ENCODE measurements at places on chromosomes 6 and 20. TPM values are rescaled to one million over a fixed set of nuclear protein-coding genes. Genes with fewer than 3 reads are reported as not detected.

- H3K27me3 ChIP-seq: no peaks in the 10 kb centered on the region
- no peaks in the 10 kb centered on the region for H3K36me3 ChIP-seq
- H3K4me3 ChIP-seq: no peak overlapping the region
- DNase-seq: no peak
- no peak overlapping the region for H3K27ac ChIP-seq
Measured at GRCh38 chr6:132310921-132311320, 90.4 kb downstream of the MOXD1 start.

The LAMA2 gene
- 55.6 TPM for total RNA-seq

The RBBP8NL gene
- total RNA-seq: 4.1 TPM

The ATP6V1G2 gene
- total RNA-seq: 0.88 TPM

DNA sequence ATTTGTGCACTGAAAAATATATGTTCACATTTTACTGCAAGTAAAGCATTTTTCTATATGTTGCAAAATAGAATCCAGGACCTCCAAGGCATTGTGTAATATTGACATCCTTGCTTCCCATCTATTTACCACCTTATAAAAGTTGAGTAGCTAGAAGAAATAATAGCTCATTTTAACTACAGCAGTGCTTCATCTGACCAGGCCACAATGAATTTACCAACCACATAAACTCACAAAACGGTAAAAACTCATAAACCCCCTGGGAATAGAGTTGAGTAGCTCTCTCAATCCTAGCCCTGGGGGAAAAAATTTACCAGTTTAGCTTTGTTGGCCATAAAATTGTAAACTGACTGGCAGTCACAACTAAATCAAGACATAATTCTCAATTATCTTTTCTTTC lies 3.9 kb downstream of the ATXN1 start:
- DNase-seq: no peak
- no peak overlapping the region for H3K4me3 ChIP-seq
- H3K36me3 ChIP-seq: no peaks in the 10 kb centered on the region
- H3K27me3 ChIP-seq: no peaks in the 10 kb centered on the region
- H3K4me1 ChIP-seq: peaks cover 49% of the 10 kb centered on the region
- peak overlapping the region; percentile 11 for H3K27ac ChIP-seq

- H3K27ac ChIP-seq: no peak overlapping the region
- no peak overlapping the region for H3K4me3 ChIP-seq
- H3K4me1 ChIP-seq: no peaks in the 10 kb centered on the region
- no peaks in the 10 kb centered on the region for H3K36me3 ChIP-seq
- peak; percentile 11 for DNase-seq
- no peaks in the 10 kb centered on the region for H3K27me3 ChIP-seq
Measured at GRCh38 chr6:22112461-22112860, 184.4 kb downstream of the PRL start.

The RNF217 gene
- 18.4 TPM for total RNA-seq

The GJA10 gene
- not detected for total RNA-seq

The IL17F gene
- not detected for total RNA-seq

GRCh38 chr20:45052698-45053429 lies 48.1 kb downstream of the KCNS1 start:
- no peaks in the 10 kb centered on the region for H3K27me3 ChIP-seq
- no peak for DNase-seq
- no peak overlapping the region for H3K4me3 ChIP-seq
- H3K4me1 ChIP-seq: no peaks in the 10 kb centered on the region

The FLRT3 gene
- total RNA-seq: 141 TPM

The UST gene
- 11.7 TPM for total RNA-seq

The MYLK4 gene
- 0.28 TPM for total RNA-seq

GRCh38 chr6:111580826-111581505 lies 24.7 kb downstream of the TRAF3IP2 start:
- H3K36me3 ChIP-seq: no peaks in the 10 kb centered on the region
- no peak for DNase-seq
- peaks cover 9% of the 10 kb centered on the region for H3K4me1 ChIP-seq

DNA sequence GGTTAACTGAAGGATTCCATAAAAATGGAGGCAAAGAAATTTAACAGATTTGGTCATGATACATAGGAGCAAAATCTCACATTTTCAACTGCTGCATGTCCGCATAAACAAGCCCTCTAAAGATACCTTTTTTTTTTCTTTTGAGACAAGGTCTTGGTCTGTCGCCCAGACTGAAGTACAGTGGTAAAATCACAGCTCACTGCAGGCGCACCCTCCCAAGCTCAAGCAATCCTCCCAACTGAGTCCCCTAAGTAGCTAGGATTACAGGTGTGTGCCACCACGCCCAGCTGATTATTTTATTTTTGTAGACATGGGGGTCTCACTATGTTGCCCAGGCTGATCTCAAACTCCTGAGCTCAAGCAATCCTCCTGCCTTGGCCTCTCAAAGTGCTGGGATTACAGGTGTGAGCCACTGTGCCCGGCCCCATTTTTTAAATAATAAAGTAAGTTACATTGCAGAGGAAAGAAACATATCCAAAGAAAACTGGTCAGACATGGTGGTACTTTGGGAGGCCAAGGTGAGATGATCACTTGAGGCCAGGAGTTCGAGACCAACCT lies 13.7 kb downstream of the MDN1 start:
- H3K4me3 ChIP-seq: no peak overlapping the region
- DNase-seq: no peak
- no peaks in the 10 kb centered on the region for H3K4me1 ChIP-seq
- no peaks in the 10 kb centered on the region for H3K36me3 ChIP-seq
- no peak overlapping the region for H3K27ac ChIP-seq
- H3K27me3 ChIP-seq: no peaks in the 10 kb centered on the region

The LPA gene
- 1.4 TPM for total RNA-seq

The EXOC2 gene
- 32.5 TPM for total RNA-seq

The CPNE5 gene
- 0.30 TPM for total RNA-seq

DNA sequence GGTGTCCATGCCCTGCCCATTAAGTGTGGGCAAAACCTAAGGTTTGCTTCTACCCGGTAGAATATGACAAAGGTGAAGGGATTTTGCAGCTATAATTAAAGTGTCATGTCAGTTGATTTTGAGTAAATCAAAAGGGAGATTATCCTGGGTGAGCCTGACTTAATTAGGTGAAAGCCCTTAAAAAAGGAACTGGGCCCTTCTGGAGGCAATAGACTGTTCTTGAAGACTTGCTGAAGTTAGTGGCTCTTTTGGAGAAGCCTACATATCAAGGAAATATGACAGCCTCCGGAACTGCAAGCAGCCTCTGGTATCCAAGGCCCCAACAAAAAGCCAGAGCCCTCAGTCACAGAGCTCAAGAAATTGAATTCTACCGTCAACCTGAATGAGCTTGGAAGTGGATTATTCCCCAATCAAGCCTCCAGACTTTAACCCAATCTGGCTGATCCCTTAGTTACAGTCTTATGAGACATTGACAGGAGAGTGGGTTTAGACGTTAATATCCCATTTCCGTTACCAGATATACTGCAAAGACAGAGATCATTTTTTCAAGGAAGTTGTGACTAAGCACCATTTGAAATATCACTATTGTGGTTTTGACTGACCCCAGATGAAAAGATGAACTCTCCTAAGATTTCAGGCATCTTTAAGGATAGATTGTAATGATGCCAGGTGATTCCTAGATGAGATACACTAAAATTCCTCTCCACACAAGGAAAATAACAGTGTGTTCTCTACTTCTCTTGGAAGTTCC lies 303.4 kb downstream of the PLCB1 start:
- no peak overlapping the region for H3K27ac ChIP-seq
- H3K4me3 ChIP-seq: no peak overlapping the region
- H3K27me3 ChIP-seq: no peaks in the 10 kb centered on the region
- H3K4me1 ChIP-seq: no peaks in the 10 kb centered on the region
- H3K36me3 ChIP-seq: no peaks in the 10 kb centered on the region
- no peak for DNase-seq

The GABRR1 gene
- total RNA-seq: not detected

- H3K27me3 ChIP-seq: no peaks in the 10 kb centered on the region
- no peaks in the 10 kb centered on the region for H3K36me3 ChIP-seq
- no peak overlapping the region for H3K4me3 ChIP-seq
- peaks cover 6% of the 10 kb centered on the region for H3K4me1 ChIP-seq
Measured at GRCh38 chr6:130314271-130314670, 51.5 kb upstream of the TMEM200A start.

The SOBP gene
- total RNA-seq: 2.1 TPM

DNA sequence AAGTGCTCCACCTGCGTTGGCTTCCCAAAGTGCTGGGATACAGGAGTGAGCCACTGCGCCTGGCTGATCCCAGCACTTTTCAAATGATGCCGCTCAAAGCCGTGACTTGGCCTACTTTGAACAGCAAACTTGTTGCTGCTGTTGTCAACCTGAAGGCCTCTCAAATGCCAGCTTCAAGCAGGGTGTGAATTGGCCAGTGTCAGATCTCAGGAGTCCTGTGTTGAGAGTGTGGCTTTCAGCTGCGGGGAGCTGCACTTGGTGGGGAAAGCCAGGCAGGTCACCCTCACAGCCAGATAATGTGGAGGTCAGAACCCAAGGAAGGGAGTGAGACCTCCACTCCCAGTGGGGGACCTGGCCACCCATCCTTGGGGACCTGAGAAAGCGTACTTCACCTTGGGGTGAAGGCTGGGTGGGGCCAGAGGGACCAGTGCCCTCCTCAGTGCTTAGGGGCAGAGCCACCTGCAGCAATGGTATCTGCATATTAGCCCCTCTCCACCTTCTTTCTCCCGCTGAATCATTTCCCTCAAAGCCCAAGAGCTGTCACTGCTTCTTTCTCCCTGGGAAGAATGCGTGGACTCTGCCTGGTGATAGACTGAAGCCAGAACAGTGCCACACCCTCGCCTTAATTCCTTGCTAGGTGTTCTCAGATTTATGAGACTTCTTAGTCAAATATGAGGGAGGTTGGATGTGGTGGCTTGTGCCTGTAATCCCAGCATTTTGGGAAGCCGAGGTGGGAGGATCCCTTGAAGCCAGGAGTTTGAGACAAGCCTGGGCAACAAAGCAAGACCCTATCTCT lies 19.1 kb upstream of the PANK2 start:
- H3K4me1 ChIP-seq: no peaks in the 10 kb centered on the region
- no peak overlapping the region for H3K4me3 ChIP-seq
- no peaks in the 10 kb centered on the region for H3K36me3 ChIP-seq
- H3K27me3 ChIP-seq: no peaks in the 10 kb centered on the region
